Sigmoid colon (tissue), 7 donors: ENCODE measurements at places on chromosomes 2 and 18. TPM values are rescaled to one million over a fixed set of nuclear protein-coding genes. Genes with fewer than 3 reads are reported as not detected.

GRCh38 chr18:11767935-11768334, 78.9 kb downstream of the GNAL start:
- H3K36me3 ChIP-seq: no peaks in the 10 kb centered on the region
- no peak overlapping the region for H3K27ac ChIP-seq
- no peak overlapping the region for H3K4me3 ChIP-seq
- H3K27me3 ChIP-seq: no peaks in the 10 kb centered on the region

DNA sequence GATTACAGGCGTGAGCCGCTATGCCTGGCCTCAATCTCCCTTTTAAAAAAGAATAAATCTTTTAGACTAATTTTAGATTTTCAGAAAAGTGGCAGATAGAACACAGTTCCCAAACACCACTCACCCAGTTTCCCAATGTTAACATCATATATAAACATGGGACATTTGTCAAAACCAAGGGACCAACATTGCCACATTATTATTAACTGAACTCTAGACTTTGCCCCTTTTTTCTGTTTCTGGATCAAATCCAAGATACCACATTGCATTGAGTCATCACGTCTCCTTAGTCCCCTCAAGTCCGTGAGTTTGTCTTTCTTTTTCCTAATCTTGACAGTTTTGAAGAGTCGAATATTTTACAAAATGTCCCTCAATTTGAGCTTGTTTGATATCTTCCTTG, 2.4 kb downstream of the C2orf42 start:
- no peaks in the 10 kb centered on the region for H3K27me3 ChIP-seq
- peaks cover 11% of the 10 kb centered on the region for H3K4me1 ChIP-seq
- H3K36me3 ChIP-seq: no peaks in the 10 kb centered on the region
- H3K4me3 ChIP-seq: no peak overlapping the region

- no peak overlapping the region for H3K27ac ChIP-seq
- DNase-seq: no peak
- no peaks in the 10 kb centered on the region for H3K4me1 ChIP-seq
- H3K36me3 ChIP-seq: no peaks in the 10 kb centered on the region
- H3K4me3 ChIP-seq: no peak overlapping the region
Measured at GRCh38 chr2:152493945-152494528, 159.1 kb downstream of the FMNL2 start.

Gene POTEE
- total RNA-seq: not detected

DNA sequence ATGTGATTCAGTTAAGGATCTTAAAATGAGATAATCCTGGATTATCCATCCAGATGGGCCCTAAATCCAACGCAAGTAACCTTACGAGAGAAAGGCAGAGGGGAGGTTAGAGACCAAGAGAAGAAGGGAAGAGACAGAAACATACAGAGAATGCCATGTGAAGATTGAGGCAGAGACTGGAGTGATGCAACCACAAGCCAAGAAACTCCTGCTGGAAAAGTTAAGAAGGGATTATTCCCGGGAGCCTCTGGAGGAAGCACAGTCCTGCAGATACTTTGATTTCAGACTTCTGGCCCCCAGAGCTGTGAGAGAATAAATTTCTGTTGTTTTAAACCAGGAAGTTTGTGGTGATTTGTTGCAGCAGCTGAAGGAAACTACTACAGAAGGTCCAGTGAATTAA, 992.7 kb downstream of the BCL11A start:
- DNase-seq: no peak
- H3K36me3 ChIP-seq: no peaks in the 10 kb centered on the region
- H3K4me3 ChIP-seq: no peak overlapping the region

Gene TXNL1
- 46.3 TPM for total RNA-seq

Gene SRD5A2
- total RNA-seq: not detected

- no peaks in the 10 kb centered on the region for H3K27me3 ChIP-seq
- no peak overlapping the region for H3K27ac ChIP-seq
- no peaks in the 10 kb centered on the region for H3K4me1 ChIP-seq
- no peaks in the 10 kb centered on the region for H3K36me3 ChIP-seq
Measured at GRCh38 chr2:134417968-134418582, 164.2 kb downstream of the MGAT5 start.

DNA sequence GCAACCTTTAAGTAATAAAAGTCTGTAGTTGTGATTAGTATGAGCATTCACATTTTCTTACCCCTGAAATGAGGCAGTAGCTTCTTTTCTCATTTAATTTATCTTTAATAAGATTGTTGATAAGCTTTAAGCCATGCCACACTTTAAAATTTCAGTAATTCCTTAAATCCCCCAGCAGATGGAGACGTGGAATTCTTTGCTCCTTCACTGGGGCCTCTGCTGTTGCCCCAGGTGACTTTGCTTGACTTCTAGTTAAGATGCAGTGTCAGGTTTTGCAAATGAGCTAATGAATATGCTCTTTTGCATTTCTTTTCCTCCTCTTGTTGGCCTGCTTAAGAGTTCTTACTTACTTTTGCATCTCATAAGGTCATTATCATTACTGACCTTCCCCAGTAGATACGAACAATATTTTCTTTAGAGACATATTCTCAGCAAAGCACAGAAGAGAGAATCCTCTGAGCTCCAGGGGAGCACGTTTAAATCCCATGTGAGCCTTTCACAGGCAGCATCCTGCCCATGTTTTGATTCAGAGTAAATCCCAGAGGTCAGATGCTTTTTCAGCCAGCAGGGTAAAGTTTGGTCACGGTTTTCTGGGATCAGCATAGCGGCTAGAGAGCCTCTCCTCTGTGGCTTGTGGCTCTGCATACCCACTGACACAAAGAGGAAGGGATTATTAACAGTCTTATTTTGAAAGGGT, 222.9 kb downstream of the PTPRM start:
- no peak for DNase-seq
- no peaks in the 10 kb centered on the region for H3K36me3 ChIP-seq
- H3K4me3 ChIP-seq: no peak overlapping the region
- H3K27me3 ChIP-seq: no peaks in the 10 kb centered on the region
- no peak overlapping the region for H3K27ac ChIP-seq

- H3K4me1 ChIP-seq: no peaks in the 10 kb centered on the region
- H3K27ac ChIP-seq: no peak overlapping the region
- peak; percentile 55 for DNase-seq
Measured at GRCh38 chr2:131045286-131046027, 47.8 kb downstream of the FAM168B start.

DNA sequence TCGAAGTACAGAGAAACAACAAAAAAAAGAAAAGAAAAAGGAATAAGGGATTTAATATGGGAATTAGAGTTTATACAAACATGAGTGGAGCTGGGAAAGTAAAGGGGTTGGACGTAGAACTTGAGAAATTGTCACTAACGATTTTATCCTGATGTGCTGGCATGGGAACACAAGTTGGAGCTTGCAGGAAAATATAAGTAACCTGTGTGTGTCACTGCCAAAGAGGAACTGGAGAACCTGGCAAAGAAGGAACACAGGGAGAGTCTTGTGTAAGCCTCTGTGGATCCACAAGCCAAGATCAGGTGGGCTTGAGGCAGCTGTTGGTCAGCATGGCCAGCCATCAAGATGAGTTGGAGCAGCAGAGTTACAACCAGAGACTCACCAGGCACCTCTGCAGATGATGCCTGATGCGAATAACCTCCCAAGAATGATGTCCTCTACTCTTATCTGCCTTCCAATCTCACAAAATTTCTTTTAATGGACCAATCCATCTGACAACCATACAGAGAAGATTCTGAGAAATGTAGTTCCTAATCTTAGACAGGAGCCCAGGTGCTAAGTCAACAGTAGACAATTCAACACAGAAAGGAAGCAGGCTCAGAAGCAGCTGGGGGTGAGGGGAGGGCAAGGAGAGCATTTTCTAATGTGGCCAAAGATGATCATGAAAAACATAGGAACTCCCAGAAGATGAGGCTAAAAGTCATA, 77.0 kb upstream of the SPOPL start:
- H3K4me3 ChIP-seq: no peak overlapping the region
- no peaks in the 10 kb centered on the region for H3K36me3 ChIP-seq
- H3K27me3 ChIP-seq: no peaks in the 10 kb centered on the region
- no peak overlapping the region for H3K27ac ChIP-seq

GRCh38 chr18:77100751-77101355, 31.7 kb downstream of the MBP start:
- peaks cover 32% of the 10 kb centered on the region for H3K4me1 ChIP-seq
- H3K36me3 ChIP-seq: no peaks in the 10 kb centered on the region
- H3K27me3 ChIP-seq: no peaks in the 10 kb centered on the region
- no peak overlapping the region for H3K4me3 ChIP-seq
- no peak for DNase-seq

Gene C2orf80
- not detected for total RNA-seq

- no peak overlapping the region for H3K27ac ChIP-seq
- no peaks in the 10 kb centered on the region for H3K27me3 ChIP-seq
- no peak for DNase-seq
- no peaks in the 10 kb centered on the region for H3K36me3 ChIP-seq
- no peaks in the 10 kb centered on the region for H3K4me1 ChIP-seq
Measured at GRCh38 chr18:8667846-8668245, 37.5 kb upstream of the MTCL1 start.

GRCh38 chr18:35197296-35197695, 43.5 kb upstream of the ZNF397 start:
- H3K4me3 ChIP-seq: no peak overlapping the region
- no peaks in the 10 kb centered on the region for H3K27me3 ChIP-seq
- no peak for DNase-seq
- H3K4me1 ChIP-seq: no peaks in the 10 kb centered on the region
- no peak overlapping the region for H3K27ac ChIP-seq

Gene RAX
- not detected for total RNA-seq

DNA sequence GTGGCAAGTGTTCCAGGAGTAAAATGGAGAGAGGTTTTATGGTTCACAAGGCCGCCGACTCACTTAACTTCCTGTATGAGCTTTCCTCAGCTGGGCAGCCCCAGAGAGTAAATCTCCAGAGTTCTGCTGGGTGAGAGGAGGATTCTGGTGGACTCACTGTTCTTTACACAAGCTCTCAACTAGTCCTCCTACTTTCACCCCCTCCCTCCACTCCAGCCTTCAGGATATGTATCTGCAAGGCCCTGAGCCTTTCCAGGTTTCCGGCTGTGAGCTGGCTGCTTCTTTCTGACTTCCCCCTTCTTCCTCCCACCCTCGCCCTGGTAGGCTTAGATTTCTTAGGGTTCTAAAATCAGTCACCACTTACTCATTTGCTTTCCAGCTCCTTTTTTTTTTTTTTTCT, 34.0 kb downstream of the EML6 start:
- no peaks in the 10 kb centered on the region for H3K36me3 ChIP-seq
- no peaks in the 10 kb centered on the region for H3K27me3 ChIP-seq
- no peak for DNase-seq
- no peaks in the 10 kb centered on the region for H3K4me1 ChIP-seq

GRCh38 chr2:197442857-197443256, 8.0 kb upstream of the SF3B1 start:
- no peak for DNase-seq
- H3K27ac ChIP-seq: no peak overlapping the region
- no peaks in the 10 kb centered on the region for H3K4me1 ChIP-seq
- no peak overlapping the region for H3K4me3 ChIP-seq

Gene REG1B
- total RNA-seq: not detected

DNA sequence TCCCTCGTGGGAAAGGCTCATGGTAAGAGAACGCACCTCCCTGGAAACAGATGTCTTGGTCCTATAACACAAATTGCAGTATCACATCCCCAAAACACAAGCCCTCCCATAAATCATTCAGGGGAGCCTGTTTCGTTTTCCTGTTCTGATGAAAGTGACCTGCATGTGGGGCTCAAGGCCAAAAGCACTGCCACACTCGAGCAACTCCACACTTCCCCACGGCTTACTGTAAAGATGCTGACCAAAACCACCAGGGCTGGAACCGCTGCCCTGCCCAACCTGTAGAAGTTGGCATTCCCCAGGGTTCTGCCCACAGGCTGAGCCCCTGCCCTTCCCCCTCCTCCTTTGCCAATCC, 139.7 kb downstream of the BCL11A start:
- H3K27ac ChIP-seq: no peak overlapping the region
- H3K27me3 ChIP-seq: no peaks in the 10 kb centered on the region
- no peak for DNase-seq
- H3K36me3 ChIP-seq: no peaks in the 10 kb centered on the region

DNA sequence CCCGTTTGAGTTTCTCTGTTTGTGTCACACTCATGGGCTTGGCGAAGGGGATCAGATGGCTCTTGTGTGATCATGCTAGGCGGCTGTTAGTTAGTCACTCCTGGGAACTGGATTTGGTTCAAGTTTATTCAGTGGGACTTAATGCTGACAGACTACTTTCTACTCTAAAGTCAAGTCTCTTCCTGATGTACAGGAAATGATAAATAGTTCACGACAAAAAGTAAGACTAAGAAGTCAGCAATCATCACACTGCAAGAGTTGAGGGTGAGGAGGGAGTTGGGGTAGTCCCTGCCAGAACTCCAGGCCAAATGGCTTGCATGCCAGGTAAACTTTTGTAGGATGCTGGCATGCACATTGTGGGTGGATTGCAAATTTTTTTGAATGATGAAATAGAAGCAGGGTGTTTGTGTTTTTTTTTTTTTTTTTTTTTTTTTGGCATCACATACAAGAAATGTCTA, 25.1 kb upstream of the CCL20 start:
- H3K27ac ChIP-seq: no peak overlapping the region
- no peak overlapping the region for H3K4me3 ChIP-seq
- no peaks in the 10 kb centered on the region for H3K4me1 ChIP-seq
- no peaks in the 10 kb centered on the region for H3K27me3 ChIP-seq

Gene TNP1
- not detected for total RNA-seq

- no peaks in the 10 kb centered on the region for H3K36me3 ChIP-seq
- no peak for DNase-seq
- H3K27me3 ChIP-seq: no peaks in the 10 kb centered on the region
- no peaks in the 10 kb centered on the region for H3K4me1 ChIP-seq
- H3K27ac ChIP-seq: peak overlapping the region; percentile 88
- peak overlapping the region; percentile 65 for H3K4me3 ChIP-seq
Measured at GRCh38 chr2:75710220-75710576, 517 bp downstream of the GCFC2 start.

- DNase-seq: no peak
- peaks cover 3% of the 10 kb centered on the region for H3K36me3 ChIP-seq
- H3K27me3 ChIP-seq: no peaks in the 10 kb centered on the region
- H3K4me1 ChIP-seq: no peaks in the 10 kb centered on the region
Measured at GRCh38 chr2:231287696-231288095, 89.3 kb downstream of the ARMC9 start.

Gene BBS5
- total RNA-seq: 8.9 TPM

DNA sequence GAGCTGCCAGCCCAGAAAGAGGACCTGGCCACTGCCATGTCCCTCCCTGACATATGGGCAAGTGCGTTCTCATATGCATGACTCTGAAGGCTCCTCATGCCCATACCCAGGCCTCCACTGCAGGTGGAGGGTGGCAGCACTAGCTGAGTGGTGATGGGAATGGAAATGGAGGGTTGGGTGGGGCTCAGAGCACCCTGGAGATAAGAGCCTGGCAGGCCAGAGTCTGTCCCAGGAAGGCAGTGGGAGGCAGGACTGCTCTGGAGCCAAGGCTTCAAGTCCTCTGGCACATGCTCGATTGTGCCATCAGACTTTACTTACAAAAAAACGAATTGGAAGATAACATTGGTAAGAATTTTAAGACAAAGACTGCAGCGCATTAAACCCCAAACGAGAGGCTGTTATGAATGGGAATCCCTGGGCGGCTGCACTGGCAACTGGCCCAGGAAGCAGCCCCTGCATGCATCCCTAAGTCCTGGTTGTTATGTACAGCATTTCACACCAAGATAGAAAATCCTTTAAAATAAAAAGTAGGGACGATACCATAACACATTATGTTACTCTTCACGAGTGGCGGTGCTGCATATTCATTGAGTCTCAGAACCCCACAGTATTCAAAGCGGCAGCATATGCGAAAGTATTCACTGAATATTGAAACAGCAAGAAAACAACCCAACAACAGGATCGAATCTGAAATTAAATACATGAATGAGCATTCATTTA, 81.7 kb upstream of the FAM98A start:
- DNase-seq: no peak
- H3K4me1 ChIP-seq: no peaks in the 10 kb centered on the region
- H3K36me3 ChIP-seq: no peaks in the 10 kb centered on the region

Gene PRSS56
- not detected for total RNA-seq
